Posterior cingulate gyrus (tissue), 11 donors: ENCODE measurements at places on chromosomes 1 and 21.

DNA sequence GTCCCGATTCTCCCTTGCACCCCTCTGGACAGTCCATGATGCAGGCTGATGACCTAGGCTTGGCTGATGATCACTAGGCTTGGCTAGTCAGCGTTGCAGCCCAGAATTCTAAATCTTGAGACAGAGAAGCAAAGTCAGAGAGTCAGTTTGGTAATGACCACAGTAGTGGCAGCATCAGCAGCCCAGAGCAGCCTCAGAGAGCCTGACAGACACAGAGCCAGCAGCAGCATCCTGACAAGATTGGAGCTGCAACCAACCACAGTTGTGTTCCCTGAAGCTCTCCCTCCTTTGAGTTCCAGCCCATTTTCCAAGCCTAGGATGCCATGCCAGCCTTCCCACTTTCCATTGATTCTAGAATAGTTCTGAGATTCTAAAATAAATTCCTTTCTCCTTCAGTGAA is 16.8 kb upstream of the ITLN1 start:
- DNase-seq = no peak

DNA sequence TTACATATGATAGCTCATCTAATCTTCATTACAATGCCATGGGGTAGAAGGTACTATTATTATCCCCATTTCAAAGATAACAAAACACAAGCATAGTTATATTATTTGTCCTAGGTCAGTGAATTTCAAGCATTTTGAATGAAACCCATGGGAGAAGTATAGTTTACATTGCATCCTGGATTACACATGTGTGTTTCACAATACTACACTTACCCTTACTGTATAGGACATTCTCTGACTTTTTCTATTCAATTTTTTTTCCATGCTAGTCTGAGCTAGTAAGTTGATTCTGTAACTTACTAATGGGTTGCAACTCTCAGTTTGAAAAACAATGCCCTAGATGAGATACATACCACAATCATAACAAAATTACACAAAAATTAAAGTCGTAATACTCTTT is 8.7 kb upstream of the GPX7 start:
- no peak for DNase-seq

DNA sequence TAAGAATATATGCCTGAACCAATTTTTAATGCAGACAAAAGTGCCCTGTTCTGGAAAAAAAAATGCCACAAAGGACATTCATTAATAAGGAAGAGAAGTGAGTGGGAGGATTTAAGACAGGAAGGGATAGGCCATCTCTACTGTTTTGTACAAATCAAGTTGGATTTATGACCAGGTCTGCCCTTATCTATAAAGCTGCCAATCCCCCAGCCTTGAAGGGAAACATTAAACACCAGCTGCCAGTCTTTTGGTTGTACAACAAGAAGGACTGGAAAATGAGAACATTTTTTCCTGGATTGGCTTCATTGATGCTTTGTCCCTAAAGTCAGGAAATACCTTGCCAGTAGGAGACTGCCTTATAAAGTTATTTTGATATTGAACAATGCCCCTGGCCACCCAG is 444.0 kb downstream of the NPHP4 start:
- no peak for DNase-seq

GRCh38 chr1:31407029-31407626 is 5.9 kb upstream of the SERINC2 start:
- no peak for DNase-seq

GRCh38 chr1:61091455-61091854 is 9.1 kb downstream of the NFIA start:
- DNase-seq = no peak
